Karpas-422 (cell line): ENCODE measurements at places on chromosomes 2 and 18. TPM values are rescaled to one million over a fixed set of nuclear protein-coding genes. Genes with fewer than 3 reads are reported as not detected.

- DNase-seq: no peak
Measured at GRCh38 chr2:40820319-40820718, 368.4 kb upstream of the SLC8A1 start.

The FEV gene
- not detected in 2 replicates for total RNA-seq

The ASXL2 gene
- 14.4 and 17.6 TPM in 2 replicates for total RNA-seq

The RSAD2 gene
- 2.7 and 12.4 TPM in 2 replicates for total RNA-seq

- no peak for DNase-seq
Measured at GRCh38 chr18:10669441-10670100, 143.7 kb downstream of the NAPG start.

The LDAH gene
- 38.0 and 78.5 TPM in 2 replicates for total RNA-seq

GRCh38 chr2:10537522-10538199 is 89.5 kb upstream of the ODC1 start:
- DNase-seq: no peak

The ANTXR1 gene
- not detected in 2 replicates for total RNA-seq

The HAT1 gene
- 32.4 and 56.8 TPM in 2 replicates for total RNA-seq

The SCYGR2 gene
- not detected in 2 replicates for total RNA-seq

GRCh38 chr2:150647943-150648342 is 160.5 kb upstream of the RND3 start:
- DNase-seq: no peak

The ANKRD23 gene
- total RNA-seq: 1.6 and 9.8 TPM in 2 replicates

DNA sequence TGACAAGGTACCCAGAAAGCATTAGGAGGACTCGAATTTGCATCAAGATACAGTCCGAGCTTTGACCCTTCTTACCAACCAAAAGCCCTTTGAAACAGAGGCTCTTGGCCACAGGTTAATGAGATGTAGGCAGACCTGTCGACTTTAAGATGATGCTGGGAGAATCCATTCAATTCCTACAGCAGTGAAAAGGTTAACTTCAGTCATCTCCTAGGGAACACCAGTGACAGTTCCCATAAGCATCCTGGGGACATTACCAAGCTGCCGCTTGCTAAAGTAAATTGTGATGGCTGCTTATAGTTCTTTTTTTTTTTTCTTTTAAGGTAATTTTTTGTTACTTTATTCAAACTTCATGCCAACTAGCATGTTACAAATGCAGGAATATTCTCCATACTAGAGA is 379.3 kb downstream of the SOX11 start:
- DNase-seq: no peak

DNA sequence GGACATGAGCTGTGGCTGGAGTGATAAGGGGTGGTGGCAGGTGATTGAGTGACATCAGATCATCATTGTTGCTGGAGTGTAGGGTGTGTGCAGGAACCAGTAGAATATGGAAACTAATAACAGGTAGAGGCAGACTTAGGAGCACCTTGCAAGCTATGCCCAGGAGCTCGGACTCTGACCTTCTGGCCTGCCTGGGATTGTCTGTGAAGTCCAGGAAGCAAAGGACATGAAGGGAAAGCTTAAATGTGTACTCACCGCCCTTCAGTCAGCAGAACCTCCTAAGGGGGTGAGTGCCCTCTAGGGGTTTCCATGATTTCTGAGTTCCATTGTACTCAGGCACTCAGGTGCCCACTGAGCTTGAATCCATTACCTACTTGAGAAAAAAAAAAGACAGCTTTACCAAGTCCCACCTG is 104.2 kb downstream of the CRIM1 start:
- DNase-seq: no peak

DNA sequence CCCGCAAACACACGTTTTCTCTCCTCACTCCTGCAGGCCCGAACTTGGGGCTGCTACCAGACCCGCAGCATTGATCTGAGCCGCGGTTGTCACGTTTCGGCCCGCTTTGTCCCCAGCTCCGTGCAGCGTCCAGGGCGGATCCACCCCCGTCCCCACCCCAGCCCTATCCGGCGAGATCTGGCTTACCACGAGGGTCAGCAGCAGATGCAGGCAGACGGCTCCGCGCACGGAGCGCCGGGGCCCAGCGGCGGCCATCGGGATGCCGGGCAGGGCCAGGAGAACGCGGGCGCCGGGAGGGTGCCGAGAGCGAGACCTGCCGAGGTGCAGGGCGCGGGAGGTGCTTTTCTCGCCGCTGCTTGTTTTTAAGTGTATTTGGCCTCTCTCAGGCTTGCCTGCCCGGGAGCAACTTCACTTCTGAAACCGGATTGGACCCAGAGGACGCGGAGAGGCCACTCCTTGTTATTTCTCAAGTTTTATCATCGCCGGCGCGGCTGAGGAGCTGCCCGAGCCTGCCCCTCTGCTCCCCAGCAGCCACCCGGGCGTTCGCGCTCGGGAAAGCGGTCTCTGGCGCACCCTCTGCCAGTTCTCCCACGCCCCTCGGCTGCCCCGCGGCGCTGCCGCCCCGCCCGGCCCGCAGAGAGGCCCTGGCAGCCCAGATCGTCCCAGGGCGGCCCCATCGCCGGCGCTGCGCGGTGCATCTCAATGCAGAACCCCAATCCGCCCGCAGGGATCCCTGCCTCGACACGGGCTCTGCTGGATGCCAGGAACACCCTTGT is at the start of gene DSC3:
DSC3 (minus strand) TSS at position 337 of the 776 bp plus-strand sequence; CDS start at position 255, 82 bp downstream.
- no peak for DNase-seq

The SERPINE2 gene
- 6.8 and 14.5 TPM in 2 replicates for total RNA-seq

- DNase-seq: no peak
Measured at GRCh38 chr2:231161877-231162329, 36.5 kb upstream of the ARMC9 start.

DNA sequence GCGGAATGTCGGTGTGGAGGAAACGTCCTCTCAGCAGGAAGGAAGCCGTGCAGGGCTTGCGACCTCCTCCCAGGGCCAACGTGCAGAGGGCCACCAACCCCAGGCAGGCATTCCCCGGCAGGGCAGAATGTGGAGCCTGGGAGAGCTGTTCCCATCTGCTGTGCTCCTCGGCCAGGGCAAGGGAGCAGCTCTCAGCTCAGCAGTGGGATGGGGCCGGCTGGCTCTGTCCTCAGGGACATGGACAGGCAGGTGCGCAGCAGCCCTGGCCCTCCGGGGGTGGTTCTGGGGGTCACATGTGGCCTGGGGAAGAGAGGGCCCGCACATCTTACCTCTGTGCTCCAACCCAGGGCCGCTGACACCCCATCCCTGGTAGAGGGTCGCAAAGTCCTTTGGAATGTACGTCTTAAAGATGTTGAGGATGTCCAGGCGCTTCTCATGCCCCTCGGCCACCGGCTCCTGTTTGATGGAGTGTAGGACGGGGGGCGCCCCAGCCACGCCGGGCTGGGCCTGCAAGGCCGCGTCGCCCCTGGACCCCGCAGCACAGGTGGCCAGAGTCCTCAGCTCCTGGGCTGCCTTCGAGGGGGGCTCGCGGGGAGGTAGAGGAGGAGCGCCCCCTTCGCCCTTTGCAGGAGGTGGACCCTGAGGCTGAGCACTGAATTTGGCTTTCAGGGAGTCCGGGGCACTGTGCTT is 116.4 kb downstream of the ZNF516 start:
- DNase-seq: no peak

- DNase-seq: no peak
Measured at GRCh38 chr2:29326926-29327325, 211.7 kb downstream of the CLIP4 start.

DNA sequence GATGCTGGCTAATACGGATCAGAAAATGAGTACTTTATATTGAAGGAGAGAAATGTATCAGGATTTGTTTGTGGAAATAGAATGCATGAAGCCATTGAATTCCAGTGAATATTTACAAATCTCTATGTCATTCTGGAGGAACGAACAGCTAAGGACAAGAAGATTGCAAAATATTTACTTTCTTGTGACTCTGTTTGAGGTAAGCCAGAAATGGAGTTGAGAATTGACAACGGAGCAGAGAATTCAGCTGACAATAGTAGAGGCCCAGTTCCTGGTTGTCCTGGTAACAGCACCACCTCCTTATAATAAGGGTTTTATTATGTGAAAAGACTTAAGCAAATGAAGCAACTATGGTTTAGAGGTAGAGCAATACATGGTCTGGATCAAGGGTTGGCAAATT is 349.2 kb downstream of the ADCYAP1 start:
- no peak for DNase-seq

The SERPINB11 gene
- not detected in 2 replicates for total RNA-seq

The COL3A1 gene
- total RNA-seq: not detected in 2 replicates

The ANKRD12 gene
- 16.8 and 23.4 TPM in 2 replicates for total RNA-seq

DNA sequence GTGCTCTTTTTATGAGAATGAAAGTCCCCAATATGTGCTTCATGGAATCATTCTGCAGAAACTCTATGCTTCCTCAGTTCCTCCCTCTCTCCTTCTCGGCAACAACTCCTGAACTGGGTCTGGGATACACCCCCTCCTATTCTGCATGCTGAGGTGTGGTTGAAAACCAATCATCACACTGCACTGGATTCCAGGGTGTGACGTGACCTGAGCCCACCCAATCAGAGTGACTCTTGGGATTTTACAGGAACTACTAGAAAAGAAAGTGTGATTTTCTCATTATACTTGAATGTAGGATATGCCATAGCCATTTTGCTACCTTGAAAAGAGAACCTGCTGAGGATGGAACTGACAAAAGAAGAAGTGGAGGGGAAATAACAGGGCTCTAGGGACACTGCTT is 36.3 kb downstream of the ACVR1 start:
- no peak for DNase-seq

The EMILIN1 gene
- 0.47 TPM in 1 of 2 replicates, not detected in the other for total RNA-seq

The PARD6G gene
- not detected in 2 replicates for total RNA-seq

DNA sequence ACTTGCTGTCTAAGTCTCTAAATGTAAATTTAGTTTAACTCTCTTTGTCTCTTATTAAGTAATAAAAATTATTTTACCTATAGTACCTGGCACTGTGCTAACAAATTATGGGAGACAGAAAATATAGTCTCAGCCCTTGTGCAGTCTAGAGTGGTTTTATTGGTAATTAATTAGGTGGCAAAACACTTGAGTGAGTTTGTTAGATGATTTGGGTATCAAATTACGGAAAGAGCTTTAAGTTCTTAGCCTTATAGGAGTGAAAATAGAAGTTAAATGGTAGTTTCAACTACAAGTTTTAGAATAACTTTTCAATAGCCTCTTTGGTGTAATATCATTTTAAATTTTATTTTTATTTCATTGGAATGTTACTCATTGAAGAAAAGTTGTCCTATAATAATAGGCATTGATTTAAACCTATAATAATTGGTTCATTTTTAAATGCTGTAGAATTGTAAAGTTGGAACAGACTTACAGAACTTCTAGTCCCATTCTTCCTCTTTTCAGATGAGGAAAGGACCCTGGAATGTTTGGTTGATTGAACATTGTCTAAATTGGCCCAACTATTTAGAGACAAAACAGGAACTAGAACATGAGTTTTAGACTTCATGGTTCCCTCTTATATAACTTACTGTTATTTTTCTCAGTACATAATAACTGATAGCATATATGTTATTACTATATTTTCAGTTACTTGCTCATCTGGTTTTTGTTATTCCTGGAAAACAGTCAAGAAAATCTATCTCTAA is 10.2 kb upstream of the HTR2B start:
- DNase-seq: no peak

DNA sequence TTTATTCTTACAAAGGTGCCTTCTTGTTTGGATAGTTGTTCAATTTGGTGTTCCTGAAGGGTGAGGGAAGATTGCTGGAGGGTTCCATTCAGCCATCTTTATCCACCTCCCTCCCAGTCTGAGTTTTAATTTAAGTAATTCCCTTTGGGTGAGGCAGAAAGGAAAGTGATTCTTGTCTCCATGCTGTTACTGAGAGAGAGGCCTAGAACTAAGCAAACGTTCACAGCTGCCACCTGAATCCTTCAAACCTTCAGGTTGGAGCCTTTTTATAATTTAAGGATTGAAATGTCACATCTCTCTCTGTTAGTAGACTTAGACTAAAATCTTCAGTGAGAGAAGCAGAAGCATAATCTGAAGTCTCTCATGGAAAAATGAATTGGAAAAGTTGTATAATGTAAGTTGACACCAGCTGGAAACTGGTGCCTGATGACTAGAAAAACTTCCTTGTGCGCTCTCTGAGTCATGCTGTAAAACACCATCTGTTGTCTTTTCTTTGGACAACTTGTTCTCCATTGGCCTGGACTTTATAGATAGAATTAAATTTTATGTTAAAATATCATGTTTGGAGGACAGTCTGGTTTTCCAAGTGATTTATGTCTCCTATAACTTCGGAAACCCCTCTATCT is 14.6 kb downstream of the STRADB start:
- DNase-seq: no peak

The SPP2 gene
- not detected in 2 replicates for total RNA-seq

- DNase-seq: no peak
Measured at GRCh38 chr2:105929516-105929915, 184.8 kb downstream of the NCK2 start.

The ADAM17 gene
- 36.6 and 39.8 TPM in 2 replicates for total RNA-seq

The NEU2 gene
- not detected in 2 replicates for total RNA-seq
